WERI-Rb-1 (cell line): ENCODE measurements at places on chromosomes 1 and 21.

- DNase-seq, result no peak
These were observed 12.7 kb downstream of the CD58 start for GRCh38 chr1:116558140-116558549.

DNA sequence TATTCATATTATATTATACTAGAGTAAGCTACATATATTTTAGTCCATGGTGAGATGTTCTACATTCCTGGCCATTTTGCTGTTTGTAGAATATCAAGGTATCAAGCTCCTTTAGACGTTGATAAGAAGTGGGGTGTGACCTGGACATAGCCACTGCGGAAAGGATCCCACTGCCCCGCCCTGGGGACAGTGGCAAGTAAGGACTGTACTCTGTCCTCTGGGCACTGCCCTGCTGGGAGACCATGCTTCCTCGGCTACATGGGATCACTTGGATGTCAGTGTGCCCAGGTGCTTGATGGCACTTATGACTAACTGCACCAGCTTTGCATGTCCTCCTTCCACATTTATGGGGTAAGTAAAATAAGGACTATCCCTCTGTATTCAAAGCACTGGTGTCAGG lies 46.3 kb upstream of the NTPCR start:
- DNase-seq, result no peak

- no peak for DNase-seq
These were observed 66.6 kb downstream of the HMGB4 start for GRCh38 chr1:33930346-33931110.

- no peak for DNase-seq
These were observed 245.6 kb downstream of the RRAGC start for GRCh38 chr1:38613996-38614395.

- DNase-seq, result no peak
These were observed 418.6 kb upstream of the PROX1 start for GRCh38 chr1:213568929-213569815.

DNA sequence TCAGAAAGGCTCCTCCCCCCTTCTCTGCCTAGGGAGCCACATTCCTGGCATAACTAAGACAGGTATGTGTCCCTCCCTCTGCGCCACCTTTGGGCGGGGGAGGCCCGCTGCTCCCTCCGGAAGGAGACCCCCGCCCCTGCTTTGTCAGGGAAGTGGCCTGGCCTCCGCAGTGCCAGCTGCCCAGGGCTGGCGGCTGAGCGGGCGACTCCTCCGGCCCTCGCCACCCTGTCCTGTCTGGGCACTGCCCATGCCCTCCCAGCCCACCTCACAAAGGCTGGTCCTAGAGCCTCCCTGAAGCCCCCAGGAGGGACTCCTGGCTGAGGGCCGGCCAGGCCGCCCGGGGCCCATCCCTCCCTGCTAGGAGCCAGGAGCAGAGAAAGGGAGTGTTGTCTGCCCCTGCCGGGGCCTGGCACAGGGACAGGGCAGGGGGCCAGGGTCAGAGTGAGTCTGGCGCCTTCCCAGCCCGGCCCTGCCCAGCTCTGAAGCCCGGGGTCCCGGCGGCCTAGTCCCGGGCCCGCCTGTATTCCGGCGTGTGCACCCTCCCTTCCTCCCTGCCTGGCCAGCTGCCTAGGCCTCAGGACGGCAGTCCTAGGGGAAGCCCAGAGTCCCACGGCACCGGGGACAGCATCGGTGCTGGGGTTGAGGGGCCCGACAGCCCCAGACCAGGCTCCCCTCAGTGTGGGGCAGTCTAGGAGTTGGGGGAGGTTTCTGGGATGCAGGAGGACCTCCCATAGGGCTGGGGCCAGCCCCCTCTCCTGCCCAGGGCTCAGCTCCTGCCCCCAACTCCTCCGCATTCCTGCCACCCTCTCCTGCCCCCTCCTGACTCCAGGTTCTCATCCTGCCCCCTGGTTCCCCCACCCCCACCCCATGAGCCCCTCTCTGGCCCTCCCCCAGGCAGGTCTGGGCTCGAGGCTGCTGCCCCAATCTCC lies 5.1 kb downstream of the AGRN start:
- no peak for DNase-seq

DNA sequence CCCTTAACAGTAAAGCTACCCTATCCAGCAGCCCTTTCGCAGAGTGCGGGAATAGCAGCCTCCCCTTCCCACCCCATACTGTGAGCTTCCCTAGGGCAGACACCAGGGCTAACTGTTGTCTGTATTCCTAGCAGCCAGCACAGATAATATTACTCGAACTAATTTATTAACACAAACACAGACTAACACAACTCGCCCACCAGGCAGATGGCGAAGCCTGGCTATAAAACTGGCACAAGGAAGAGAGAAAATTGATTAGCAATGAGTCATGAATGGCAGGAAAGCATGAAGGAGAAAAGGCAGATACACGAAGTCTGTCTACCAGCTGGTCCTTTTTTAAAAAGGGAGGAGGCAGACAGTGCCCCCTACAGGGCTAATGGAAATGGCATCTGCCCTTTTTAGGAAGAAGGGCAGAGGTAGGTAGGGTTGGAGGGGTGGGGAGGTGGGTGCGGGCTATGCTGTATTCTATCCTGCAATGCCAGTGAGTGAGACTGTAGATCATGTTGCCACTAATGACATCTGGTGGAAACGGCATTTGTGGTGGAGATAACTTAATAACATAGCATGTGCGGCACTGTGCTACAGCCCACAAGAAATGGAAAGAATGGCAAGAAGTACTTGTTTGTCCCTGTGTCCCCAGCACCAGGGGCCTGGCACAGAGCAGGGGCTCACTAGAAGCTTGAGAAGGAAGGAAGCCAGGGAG lies 30.6 kb upstream of the CTPS1 start:
- DNase-seq, result peak; percentile 80
